Activated CD4-positive, alpha-beta memory T cell treated with anti-CD3 and anti-CD28 coated beads for 36 hours (primary cell): ENCODE measurements at places on chromosomes 4 and X. TPM values are rescaled to one million over a fixed set of nuclear protein-coding genes. Genes with fewer than 3 reads are reported as not detected.

Gene PCSK1N
- 2.8 TPM for total RNA-seq

Gene ANKRD17
- total RNA-seq = 44.7 TPM

Gene ARMCX2
- 8.7 TPM for total RNA-seq

Gene ADH7
- total RNA-seq = not detected

Gene MAGEA4
- total RNA-seq = not detected
